Sigmoid colon (tissue), 7 donors: ENCODE measurements at places on chromosomes 6 and 20. TPM values are rescaled to one million over a fixed set of nuclear protein-coding genes. Genes with fewer than 3 reads are reported as not detected.

DNA sequence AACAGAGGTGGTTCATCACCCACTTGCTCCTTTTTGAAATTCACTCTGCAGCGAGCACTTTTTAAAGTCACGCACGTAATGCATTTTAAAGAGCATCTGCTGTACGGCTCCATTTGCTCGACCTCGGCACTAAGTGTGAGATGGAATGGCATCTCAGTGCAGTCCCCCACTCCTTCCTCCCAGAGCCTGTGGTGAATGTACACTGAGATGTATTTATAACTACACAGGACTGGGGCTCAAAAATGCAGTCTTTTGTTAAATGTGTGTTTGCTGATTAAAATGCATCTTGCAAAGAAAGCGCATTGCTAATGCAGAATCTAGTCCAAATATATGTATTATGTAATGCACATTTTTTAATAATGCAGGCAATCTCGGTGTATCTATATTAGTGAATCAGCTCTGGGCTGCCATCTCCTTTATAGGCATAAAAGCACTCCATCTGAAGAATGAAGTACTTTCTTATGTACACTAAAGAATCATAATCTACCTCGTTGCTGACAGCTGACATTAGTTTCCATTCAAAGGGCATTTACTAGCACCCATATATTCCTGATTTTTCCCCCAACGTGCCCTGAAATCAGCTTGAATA, 14.0 kb downstream of the GNAS-AS1 start:
- DNase-seq = no peak

The ZBTB24 gene
- total RNA-seq = 8.2 TPM

DNA sequence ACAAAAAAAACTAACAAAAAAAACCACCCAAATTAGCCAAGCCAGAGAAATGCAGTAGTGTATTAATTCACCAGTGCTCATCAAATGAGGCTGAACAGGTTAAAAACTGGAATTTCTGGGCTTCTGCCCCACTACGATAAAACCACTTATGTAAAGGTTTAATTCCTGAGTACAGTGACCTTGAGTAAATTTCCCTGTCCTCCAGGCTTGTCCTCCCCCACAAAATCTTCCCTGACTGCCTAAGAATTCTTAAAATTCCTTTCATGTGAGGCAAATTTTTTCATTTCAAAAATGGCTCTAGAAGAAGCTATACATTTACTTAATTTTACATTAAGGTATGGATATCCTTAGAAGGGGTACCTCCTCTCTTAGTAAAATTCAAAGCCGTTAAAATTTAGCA, 80.1 kb upstream of the ID4 start:
- DNase-seq = no peak

The PPIL6 gene
- 6.1 TPM for total RNA-seq

DNA sequence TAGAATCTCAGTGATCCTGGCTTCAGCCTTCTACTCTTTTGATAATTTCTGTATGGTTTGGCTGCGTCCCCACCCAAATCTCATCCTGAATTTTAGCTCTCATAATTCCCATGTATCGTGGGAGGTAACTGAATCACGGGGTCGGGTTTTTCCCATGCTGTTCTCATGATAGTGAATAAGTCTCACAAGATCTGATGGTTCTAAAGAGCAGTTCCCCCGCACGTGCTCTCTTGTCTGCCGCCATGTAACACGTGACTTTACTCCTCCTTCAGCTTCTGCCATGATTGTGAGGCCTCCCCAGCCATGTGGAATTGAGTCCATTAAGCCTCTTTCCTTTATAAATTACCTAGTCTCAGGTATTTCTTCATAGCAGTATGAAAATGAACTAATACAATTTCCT, 507.2 kb downstream of the CDH26 start:
- no peak for DNase-seq

- no peak for DNase-seq
Measured at GRCh38 chr20:14375416-14375985, 38.1 kb upstream of the FLRT3 start.

DNA sequence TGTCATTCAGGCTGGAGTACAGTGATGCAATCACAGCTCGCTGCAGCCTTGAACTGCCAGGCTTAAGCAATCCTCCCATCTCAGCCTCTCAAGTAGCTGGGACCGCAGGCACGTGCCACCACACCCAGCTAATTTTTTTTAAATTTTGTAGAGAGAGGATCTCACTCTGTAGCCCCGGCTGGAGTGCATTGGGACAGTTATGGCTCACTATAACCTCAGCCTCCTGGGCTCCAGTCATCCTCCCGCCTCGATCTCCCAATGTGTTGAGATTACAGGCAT, 86.5 kb downstream of the SERAC1 start:
- DNase-seq = no peak

DNA sequence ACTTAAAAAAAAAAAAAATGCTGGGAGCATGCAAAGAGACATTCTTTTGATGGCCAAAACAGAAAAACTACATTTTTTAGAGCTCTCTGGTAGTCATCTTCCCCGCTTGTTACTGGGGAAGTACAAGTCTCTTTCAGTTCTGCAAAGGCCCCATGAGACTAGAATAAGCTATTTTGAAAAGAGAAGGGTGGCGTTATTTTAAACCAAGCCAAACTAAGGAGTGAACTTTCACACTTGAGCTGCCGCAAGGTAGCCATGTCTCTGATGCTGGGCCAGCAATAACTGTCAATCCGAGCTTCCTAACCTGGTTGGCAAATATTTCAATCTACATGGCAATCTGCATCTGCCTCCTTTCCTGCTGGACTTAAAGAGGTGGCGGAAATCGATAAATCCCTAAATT, 96.7 kb downstream of the L3MBTL3 start:
- DNase-seq = no peak

- DNase-seq = no peak
Measured at GRCh38 chr6:168494726-168495125, 53.7 kb downstream of the SMOC2 start.

The ZNF292 gene
- 117 TPM for total RNA-seq

GRCh38 chr6:12811519-12811918, 95.0 kb downstream of the PHACTR1 start:
- DNase-seq = no peak

GRCh38 chr20:45964006-45964400, 8.0 kb downstream of the ZNF335 start:
- peak; percentile 57 for DNase-seq

The FAM110A gene
- total RNA-seq = 0.55 TPM

- no peak for DNase-seq
Measured at GRCh38 chr6:11330413-11330760, 97.9 kb upstream of the NEDD9 start.

DNA sequence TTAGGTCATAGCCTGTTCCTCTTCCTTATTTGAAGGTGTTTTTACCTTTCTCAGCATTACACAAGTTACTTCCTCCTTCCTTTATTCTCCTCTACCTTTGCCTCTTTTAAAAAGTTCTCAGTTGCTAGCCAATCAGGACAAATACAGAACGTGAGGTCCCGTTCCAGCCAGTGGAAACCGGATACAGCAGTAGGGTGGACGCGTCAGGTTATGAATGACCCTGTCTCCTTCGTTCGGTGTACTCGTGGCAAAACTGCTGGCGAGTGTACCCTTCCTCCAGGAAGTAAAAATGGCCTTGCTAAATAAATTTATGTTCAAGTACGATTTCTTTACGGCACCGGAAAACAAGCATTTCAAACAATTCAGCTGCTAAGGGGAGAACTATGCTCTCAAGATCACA, 77.0 kb upstream of the MLN start:
- no peak for DNase-seq

GRCh38 chr20:33160681-33161080, 7.3 kb upstream of the BPIFA2 start:
- no peak for DNase-seq

GRCh38 chr20:24497851-24498250, 28.4 kb downstream of the SYNDIG1 start:
- peak; percentile 42 for DNase-seq

- no peak for DNase-seq
Measured at GRCh38 chr6:136466777-136467176, 83.4 kb downstream of the MAP7 start.

GRCh38 chr6:2029952-2030351, 215.5 kb downstream of the GMDS start:
- no peak for DNase-seq

The ADGRF5 gene
- total RNA-seq = 15.0 TPM

DNA sequence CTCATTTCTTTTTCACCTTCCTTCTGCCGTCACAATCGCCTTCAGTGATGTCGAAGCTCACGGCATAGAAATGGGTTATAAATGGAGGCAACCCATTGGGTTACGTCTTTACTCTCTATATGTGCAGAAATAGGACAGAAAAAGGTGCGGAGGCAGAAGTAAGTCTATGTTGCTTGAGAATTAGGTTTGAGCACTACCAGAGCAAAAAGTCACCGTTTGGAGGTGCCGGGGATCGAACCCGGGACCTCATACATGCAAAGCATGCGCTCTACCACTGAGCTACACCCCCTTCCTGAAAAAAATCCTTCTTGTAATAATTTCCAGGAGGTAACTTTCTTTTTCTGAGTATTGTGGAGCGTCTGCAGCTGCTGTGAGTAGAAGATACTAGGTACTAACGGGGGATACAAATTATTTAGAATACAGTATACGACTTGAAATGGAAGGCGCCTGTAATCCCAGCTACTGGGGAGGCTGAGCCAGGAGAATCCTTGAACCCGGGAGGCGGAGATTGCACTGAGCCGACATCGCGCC, 134.2 kb downstream of the TRIM27 start:
- no peak for DNase-seq

DNA sequence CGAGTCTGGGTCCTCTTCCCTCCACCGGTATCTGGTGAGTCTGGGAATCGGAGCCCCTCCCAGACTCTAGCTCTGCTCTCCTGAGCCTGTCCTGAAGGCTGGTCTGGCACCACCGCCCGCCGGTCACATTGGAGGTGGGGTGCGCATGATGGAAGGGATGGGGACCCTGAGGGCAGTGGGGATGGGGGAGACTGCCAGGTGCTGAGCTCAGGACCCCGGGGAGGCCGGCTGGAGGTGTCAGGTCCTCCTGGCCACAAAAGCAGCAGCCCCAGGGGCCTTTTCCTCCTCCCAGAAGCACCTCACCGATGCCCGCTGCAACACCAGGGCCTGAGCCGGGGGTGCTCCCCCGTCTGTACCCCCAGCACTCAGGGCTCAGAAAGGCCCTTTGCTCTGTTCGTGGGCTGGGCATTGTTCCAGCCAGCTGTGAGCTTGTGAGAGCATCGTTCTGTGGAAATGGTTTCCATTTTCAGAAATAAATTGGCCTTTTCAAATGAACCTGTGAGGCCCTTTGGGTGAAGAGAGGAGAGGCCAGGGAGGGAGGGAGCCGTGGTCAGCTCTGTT, 2.5 kb upstream of the NPBWR2 start:
- DNase-seq = peak; percentile 58

The MAN1A1 gene
- 101 TPM for total RNA-seq

The GMPR gene
- total RNA-seq = 26.5 TPM

DNA sequence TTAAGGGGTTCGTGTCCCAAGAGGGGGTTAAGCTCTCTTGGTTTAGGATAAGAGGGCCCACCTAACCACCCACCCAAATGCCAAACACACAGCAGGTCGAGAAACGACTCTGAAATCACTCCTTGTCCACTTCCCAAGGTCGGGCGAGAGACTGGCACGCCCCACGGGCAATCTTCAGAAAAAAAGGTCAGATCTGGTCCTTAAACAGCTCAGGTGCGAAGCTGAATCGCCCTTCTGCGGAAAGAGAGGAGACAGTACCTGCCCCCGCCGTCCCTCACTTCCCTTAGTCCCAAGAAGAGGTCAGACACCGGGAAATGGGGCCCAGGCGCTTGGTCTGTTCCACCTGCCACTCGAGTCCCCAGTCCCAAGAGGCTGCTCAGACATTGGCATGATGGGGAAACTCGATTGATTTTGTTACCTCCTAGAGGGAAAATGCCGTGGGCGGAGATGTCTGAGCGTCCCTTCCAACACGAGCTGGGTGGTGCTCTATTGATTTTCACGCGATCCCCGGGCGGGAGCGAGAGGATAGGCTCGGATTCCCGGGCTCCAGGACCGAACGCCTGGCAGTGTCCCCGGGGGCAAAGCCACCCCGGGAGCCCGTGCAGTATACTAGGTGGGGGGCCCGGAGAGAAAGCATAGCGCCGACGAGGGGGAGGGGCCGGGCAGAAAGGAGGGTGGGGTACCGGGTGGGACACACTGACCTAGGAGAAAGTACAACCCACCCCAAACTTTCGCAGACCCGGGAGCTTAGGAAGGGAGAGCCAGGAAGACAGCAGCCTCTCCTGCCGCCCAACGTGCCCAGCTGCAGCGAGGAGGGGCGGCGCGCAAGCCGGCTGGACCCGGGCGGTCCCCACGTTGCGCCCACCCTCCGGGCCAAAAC, 1.1 kb upstream of the SAMD5 start:
- no peak for DNase-seq

- no peak for DNase-seq
Measured at GRCh38 chr20:63858393-63859165, 2.7 kb upstream of the ABHD16B start.

DNA sequence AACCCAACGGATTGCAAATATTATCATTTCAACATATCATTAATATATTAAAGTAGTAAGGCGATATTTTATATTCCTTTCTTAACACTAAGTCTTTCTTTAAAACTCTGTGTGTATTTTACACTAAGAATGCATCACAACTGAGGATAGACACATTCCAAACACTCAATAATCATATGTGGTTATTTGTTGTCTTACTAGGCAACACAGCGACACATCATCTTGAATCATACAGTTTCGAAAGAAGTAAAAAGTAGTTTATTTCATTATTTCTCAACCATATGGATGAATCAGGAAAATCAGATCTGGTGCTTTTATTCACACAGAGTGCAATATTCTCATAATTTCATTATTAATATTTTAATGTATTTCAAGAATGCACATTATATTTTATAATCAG, 662.4 kb downstream of the EPHA7 start:
- DNase-seq = no peak

- peak; percentile 94 for DNase-seq
Measured at GRCh38 chr6:30682143-30683117, 4.0 kb downstream of the PPP1R18 start.

The PLN gene
- total RNA-seq = 294 TPM

The PGC gene
- total RNA-seq = not detected

GRCh38 chr6:107116328-107116892, 1.1 kb upstream of the BEND3 start:
- DNase-seq = peak; percentile 44

The TMEM14A gene
- total RNA-seq = 48.5 TPM

The FAM83B gene
- total RNA-seq = not detected

The TTBK1 gene
- total RNA-seq = under 0.01 TPM

DNA sequence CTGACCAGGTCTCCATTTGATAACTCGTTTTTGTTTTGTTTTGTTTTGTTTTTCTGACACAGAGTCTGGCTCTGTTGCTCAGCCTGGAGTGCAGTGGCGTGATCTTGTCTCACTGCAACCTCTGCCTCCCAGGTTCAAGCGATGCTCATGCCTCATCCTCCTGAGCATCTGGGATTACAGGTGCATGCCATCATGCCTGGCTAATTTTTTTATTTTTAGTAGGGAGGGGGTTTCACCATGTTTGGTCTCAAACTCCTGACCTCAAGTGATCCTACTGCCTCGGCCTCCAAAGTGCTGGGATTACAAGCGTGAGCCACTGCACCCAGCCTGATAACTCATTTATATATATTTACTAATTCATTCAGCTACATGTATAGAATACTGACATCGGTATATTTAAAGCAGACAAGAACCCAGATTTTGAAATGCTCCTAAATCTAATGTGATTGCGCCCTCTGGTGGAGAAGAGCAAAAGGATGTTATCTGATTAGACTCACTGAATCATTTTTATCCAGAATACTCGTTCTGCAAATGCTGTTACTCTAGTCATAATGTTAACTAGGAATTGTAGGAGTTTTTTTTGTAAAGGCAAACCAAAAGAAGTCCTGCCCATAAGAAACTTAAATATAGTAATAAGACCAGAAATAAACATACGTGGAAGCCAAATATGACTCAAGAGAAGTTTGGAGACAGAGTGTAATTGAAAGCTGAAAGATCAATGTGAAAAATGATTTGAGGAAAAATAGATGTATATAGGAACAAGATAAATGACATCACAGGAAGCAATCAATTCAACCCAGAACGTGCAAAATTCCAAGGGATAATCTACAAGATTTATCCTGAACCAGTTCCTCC, 5.3 kb upstream of the COL12A1 start:
- DNase-seq = no peak
